ENCODE measurements at places on chromosomes 16 and 17. TPM values are rescaled to one million over a fixed set of nuclear protein-coding genes. Genes with fewer than 3 reads are reported as not detected.

The HBA2 gene
- not detected for total RNA-seq

The HOXB3 gene
- 5.9 TPM for total RNA-seq

The TPSD1 gene
- total RNA-seq, result not detected

The SOST gene
- not detected for total RNA-seq

The CCL7 gene
- not detected for total RNA-seq

The ABCC6 gene
- total RNA-seq, result 1.6 TPM

The BCL6B gene
- total RNA-seq, result not detected

The DLX3 gene
- 0.07 TPM for total RNA-seq

The OTOP2 gene
- not detected for total RNA-seq

The CEP295NL gene
- 0.64 TPM for total RNA-seq

The ACSM2A gene
- total RNA-seq, result not detected

The GJD3 gene
- 1.6 TPM for total RNA-seq

The SMTNL2 gene
- 1.3 TPM for total RNA-seq

The LRRC37B gene
- total RNA-seq, result 9.2 TPM

The TMEM88 gene
- total RNA-seq, result 0.45 TPM

The ACAP1 gene
- total RNA-seq, result 3.1 TPM

The TEX14 gene
- total RNA-seq, result 0.21 TPM

The TMIGD1 gene
- total RNA-seq, result not detected

The MPHOSPH6 gene
- 29.4 TPM for total RNA-seq

The TMEM235 gene
- not detected for total RNA-seq

The PDILT gene
- not detected for total RNA-seq

The NPIPA8 gene
- 0.94 TPM for total RNA-seq

The OR3A3 gene
- total RNA-seq, result not detected

The YPEL2 gene
- total RNA-seq, result 2.8 TPM

The HSD17B1 gene
- 1.7 TPM for total RNA-seq

The ATP1B2 gene
- total RNA-seq, result 0.20 TPM

The TSNAXIP1 gene
- total RNA-seq, result 0.43 TPM

The RASD1 gene
- total RNA-seq, result 1.2 TPM

The HERPUD1 gene
- total RNA-seq, result 93.1 TPM

The TEKT5 gene
- total RNA-seq, result not detected

The SCN4A gene
- not detected for total RNA-seq

The ITGB4 gene
- total RNA-seq, result 97.3 TPM

The RNPS1 gene
- 254 TPM for total RNA-seq

The KRTAP16-1 gene
- total RNA-seq, result not detected

The TBC1D26 gene
- not detected for total RNA-seq

The SULT1A1 gene
- 4.8 TPM for total RNA-seq

The RNF135 gene
- total RNA-seq, result 26.4 TPM

The DPEP1 gene
- 1.0 TPM for total RNA-seq

The EXOSC6 gene
- 18.8 TPM for total RNA-seq

The PYDC1 gene
- not detected for total RNA-seq

The MARVELD3 gene
- total RNA-seq, result not detected

The G6PC1 gene
- not detected for total RNA-seq

The CCL8 gene
- not detected for total RNA-seq

The ACE gene
- 0.71 TPM for total RNA-seq

The MYBBP1A gene
- total RNA-seq, result 106 TPM

The FNDC8 gene
- 0.11 TPM for total RNA-seq

The INCA1 gene
- 1.3 TPM for total RNA-seq

The HSPB9 gene
- not detected for total RNA-seq

The HAS3 gene
- 41.0 TPM for total RNA-seq

The ARHGAP23 gene
- 42.1 TPM for total RNA-seq

Data from A549 treated with ZK216348 at 1 μM for 4 hours (cell line).